ENCODE measurements at places on chromosomes 1 and 21. TPM values are rescaled to one million over a fixed set of nuclear protein-coding genes. Genes with fewer than 3 reads are reported as not detected.
A peak's percentile ranks its signal among the peaks of the same experiment; 100 is the strongest.

Gene CLDN8
- total RNA-seq = not detected

GRCh38 chr1:192939440-192939839, 119.7 kb downstream of the UCHL5 start:
- no peak for DNase-seq

- DNase-seq = no peak
Measured at GRCh38 chr1:160214481-160215140, 9.4 kb downstream of the PEA15 start.

Gene FCRL5
- total RNA-seq = 0.93 TPM

Gene LINGO4
- total RNA-seq = not detected

Gene TGFB2
- total RNA-seq = not detected

GRCh38 chr21:40936178-40936577, 89.2 kb upstream of the DSCAM start:
- DNase-seq = no peak

GRCh38 chr1:230277201-230278025, 148.7 kb downstream of the PGBD5 start:
- DNase-seq = no peak

Gene OR2M7
- total RNA-seq = not detected

Gene TSSK3
- total RNA-seq = 1.4 TPM

Gene MAP1LC3C
- 0.67 TPM for total RNA-seq

DNA sequence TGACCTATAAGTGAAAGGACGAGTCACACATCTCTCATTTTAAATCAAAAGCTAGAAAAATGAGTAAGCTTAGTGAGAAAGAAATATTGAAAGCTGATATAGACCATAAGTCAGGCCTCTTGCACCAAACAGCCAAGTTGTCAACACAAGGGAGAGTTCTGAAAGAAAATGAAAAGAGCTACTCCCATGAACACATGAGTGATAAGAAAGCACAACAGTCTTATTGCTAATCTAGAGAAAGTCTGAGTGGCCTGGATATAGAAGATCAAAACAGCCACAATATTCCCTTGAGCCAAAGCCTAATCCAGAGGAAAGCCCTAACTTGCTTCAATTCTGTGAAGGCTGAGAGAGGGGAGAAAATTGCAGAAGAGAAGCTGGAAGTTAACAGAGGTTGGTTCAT, 175.0 kb downstream of the SMYD3 start:
- DNase-seq = no peak

GRCh38 chr1:214854126-214854875, 228.2 kb upstream of the KCNK2 start:
- DNase-seq = no peak

DNA sequence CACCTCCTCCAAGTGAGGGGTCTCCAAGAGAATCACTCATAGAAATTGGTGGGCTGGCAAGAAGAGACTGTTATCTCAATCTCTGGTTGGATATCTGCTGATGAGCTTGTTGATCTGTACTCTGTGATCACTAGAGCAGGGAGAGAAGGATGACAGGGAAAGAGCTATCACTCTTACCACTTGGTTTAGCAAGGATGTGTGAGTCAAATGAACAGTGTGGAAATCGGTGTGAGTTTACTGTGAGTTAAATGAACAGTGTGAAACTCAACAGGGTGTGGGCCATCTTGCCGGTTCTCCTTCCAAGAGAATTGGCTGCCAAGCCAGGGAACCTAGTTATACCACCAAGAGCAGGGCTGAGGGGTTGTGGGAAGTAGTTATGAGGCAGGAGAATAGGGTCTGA, 33.3 kb upstream of the CD1D start:
- no peak for DNase-seq

Gene PCAT6
- not detected for total RNA-seq

Gene LAMC2
- not detected for total RNA-seq

DNA sequence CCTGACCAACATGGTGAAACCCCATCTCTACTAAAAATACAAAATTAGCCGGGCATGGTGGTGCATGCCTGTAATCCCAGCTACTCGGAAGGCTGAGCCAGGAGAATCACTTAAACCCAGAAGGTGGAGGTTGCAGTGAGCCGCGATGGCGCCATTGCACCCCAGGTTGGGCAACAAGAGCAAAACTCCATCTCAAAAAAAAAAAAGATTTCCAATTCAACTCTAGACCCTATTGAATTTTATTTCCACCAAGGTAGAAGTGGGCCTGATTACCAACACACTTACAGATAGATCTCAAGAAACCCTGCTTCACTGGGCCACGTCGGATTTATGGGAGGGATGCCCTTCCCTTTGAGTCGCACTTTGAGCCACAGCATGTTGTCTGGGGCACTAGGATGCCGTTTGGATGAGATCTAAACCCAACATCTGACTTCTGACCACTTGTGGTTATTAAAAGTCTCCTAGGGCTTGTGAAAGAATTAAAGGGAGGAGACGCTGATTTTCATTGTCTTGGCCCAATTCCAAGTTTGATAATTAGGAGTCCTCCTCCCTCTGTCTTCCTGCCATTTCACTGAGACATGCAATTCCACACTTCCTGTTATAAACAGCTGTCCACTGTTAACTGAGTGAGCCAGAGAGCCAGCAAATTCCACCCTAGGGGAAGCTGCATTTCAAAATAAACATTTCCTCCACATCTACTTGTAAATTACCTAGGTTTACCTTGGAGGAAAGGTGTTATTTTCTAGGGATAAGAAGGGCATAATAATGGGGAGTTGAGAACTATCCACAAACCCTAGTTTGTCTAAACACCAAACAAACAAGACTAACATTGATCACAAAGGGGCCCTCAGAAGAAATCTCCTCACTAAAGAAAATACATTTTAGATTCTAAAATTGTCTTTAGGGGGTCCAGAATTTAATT, 5.2 kb upstream of the RERE start:
- DNase-seq = no peak

Gene CACHD1
- not detected for total RNA-seq

- DNase-seq = no peak
Measured at GRCh38 chr1:78426408-78426807, 64.4 kb upstream of the PTGFR start.

Gene RSPO1
- not detected for total RNA-seq

- DNase-seq = peak; percentile 82
Measured at GRCh38 chr21:36859744-36860501, 106.5 kb downstream of the HLCS start.
